NCI-H1092 (cell line): ENCODE measurements at places on chromosomes 1 and 21.

- no peak for DNase-seq
These were observed 52.3 kb upstream of the DUSP10 start for GRCh38 chr1:221794079-221794670.

- DNase-seq, result no peak
These were observed 4.6 kb downstream of the IVL start for GRCh38 chr1:152912900-152913299.

- no peak for DNase-seq
These were observed 34.6 kb upstream of the CD55 start for GRCh38 chr1:207286786-207287468.

DNA sequence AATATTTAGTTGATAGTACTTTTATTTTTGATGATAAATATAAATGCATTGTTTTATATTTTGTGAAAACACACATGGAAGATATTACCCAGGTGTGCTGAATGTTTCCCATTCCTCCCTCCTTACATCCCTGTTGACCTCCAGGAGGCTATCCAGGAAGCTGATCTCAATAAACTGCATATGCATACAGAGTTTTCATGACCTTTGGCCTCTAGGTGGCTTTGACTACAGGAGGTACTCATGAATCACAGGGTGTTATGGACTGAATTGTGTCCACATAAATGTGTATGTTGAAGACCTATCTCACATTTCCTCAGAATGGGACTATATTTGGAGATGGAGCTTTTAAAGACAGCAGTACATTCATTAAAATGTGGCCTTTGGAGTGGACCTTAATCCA lies 914.9 kb upstream of the NCAM2 start:
- no peak for DNase-seq

DNA sequence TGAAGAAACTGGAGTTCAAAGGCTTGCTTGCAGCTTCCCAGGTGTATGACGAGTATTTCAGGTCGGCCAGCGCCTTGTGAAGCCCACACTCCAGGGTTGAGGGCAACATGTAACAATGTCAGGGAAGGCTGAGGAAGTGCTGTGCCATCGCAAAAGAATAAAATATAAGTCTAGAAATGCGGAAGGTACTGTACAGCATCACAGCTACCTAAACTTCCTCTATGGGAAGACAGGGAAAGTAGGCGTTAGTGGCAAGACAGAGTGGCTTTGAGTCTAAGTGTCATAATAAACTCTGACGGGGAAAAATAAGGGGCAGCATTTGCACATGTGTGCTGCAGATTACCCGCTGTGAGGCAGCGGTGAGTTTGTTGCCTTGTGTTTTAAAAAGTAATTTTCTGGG lies 28.9 kb downstream of the DOP1B start:
- no peak for DNase-seq

DNA sequence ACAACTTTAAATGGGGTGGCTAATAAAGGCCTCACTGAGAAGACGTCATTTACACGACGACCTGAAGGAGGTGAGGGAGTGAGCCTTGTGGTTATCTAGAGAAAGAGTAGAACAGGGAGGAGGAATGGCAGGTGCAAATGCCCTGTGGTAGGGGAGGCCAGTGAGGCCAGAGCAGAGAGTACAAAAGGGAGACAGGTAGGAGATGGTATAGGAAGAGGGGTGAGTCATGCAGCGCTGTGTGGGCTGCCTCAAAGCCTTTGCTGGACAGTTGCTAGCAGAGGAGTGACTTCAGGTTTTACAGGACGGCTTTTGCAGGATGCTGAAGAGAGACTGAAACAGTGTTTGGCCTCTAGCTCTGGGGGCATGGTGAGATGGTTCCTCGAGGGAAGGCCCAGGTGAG lies 116.0 kb downstream of the IER5 start:
- DNase-seq, result no peak

DNA sequence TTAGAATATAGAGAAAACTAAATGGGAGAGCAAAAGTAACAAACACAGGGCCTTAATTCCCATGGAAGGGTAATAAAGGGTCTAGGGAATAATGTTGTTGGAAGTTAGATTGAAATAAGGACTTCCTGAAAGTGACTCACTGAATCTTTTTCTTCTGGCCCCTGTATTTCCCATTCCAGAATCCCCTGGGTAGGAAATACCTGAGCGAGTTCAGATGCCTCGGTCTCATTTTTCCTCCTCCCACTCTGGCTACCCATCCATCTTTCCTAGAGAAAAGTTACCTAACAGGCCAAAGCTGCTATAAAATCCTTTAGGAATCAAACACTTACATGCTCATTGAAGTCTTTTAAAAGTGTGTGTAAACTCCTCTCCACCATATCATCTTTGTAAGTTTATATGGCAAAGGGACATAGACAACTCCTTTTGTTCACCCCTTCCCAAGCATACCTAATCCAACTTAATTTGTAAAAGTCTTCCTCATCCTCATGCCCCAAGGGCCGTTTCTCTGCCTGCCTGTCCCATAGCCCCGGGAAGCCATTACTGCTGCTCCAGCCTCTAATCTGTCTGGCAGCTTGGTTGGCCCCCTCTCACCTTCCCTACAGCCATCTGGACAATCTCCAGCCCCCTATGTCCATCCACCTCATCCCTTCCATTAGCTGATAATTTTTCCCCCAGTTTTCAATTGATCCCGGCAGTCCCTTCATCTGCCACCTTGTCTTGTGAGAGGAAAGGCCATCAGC lies 3.3 kb upstream of the MEF2D start:
- no peak for DNase-seq

- no peak for DNase-seq
These were observed 80.9 kb upstream of the SYT6 start for GRCh38 chr1:114234408-114235124.

- DNase-seq, result no peak
These were observed 132.8 kb downstream of the GLIS1 start for GRCh38 chr1:53606197-53606596.

- DNase-seq, result no peak
These were observed 217.6 kb downstream of the TRABD2B start for GRCh38 chr1:47779613-47780012.

DNA sequence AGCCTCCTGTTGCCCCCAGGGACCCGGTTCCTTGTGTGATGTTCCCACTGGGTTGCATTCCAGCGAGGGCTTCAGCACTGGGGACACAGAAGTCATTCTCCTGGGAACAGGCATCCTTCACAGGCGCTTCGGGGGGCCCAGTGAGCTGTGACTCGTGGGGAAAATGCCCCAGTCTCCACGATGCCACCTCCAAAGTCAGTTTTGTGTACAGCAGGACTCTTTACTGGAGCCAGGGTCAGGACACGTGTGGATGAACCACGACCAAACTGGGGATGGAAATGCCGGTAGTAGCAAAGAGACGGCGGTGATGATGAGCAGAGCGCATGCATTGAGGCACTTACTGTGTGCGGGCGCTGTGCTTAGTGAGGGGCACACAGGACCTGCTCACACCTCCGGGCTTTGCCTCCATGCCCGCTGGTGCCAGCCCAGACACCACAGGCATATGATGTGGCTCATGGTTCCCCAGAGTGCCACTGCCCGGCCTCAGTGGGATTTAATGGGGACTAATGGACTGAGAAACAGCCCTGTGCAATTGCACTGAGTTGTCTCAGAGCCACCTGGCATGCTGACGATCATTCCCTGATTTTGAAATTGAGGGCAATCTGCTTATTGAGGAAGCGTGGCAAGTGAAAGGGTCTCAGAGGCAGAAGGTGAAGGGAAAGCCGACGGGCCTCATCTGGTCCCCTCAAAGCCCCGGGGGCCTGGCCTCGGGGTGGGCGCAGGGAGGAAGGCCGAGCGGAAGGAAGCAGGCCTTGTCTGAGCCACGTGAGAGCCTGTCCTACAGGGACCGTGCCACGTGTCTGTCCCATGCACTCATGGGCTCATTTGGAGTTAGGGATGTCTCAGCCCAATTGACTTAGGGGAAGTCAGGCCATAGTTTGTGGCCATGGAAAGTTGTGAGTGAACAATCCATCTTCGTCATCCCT lies 91.4 kb downstream of the PDE9A start:
- no peak for DNase-seq

- DNase-seq, result no peak
These were observed 5.5 kb downstream of the TLR5 start for GRCh38 chr1:223137455-223138085.

DNA sequence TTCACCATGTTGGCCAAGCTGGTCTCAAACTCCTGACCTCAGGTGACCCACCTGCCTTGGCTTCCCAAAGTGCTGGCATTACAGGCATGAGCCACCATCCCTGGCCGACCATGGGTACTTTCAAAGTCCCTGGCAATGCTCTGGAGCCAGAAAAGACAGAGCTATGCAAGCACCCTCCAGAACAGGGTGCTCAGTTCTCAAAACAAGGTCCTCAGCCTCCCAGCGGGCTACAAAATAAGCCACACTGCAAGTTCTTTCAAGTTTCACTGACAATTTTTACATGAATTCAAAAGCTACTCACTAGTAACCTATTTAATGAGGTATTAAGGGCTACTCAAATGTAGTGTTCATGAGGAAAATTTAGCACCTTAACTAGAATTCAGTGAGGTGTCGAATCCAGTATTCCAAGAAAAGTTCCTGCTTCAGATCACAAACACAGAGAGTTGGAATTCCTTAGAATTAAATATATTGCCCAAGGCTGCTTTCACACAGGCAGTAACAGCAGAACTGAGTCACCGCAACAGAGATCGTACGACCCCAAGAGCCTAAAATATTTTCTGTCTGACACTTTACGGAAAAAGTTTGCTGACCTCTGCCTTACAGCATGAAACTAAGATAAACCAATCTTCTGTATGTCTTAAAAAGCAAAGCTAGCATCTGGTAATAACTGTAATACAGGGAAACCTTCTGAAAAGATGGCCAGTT lies 60.7 kb downstream of the HSF2BP start:
- no peak for DNase-seq

DNA sequence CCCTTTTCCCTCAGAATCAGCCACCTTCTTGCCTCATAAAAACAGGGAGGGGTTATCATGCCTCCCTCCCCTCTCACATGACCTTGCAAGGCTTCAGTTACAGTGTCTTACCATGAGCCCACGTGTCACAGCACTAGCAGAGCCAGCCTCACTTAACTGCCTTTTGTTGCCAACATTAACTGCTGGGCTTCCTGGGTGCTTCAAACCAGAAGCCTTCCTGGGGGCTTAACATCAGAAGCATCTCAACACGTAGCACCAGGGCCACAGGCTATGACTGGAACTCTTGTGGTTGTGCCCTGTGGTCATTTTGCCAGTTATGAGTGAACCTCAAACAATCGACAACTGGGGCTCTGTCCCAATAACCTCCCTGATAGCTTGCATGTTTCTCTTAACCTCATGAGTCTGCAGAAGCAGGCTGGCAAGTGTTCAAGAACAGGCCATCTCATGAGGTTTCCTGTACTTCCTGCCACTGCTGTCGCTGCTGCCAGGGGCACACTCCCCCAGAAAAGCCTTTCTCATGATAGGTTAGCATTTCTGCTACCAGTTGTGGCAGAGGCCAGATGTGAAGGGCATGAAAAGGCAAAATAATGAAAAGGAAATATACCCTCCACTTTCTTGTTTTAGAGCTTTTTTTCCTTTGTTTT lies 132.2 kb downstream of the GLUL start:
- peak; percentile 33 for DNase-seq

- no peak for DNase-seq
These were observed 38.7 kb downstream of the HS2ST1 start for GRCh38 chr1:86953167-86953566.

DNA sequence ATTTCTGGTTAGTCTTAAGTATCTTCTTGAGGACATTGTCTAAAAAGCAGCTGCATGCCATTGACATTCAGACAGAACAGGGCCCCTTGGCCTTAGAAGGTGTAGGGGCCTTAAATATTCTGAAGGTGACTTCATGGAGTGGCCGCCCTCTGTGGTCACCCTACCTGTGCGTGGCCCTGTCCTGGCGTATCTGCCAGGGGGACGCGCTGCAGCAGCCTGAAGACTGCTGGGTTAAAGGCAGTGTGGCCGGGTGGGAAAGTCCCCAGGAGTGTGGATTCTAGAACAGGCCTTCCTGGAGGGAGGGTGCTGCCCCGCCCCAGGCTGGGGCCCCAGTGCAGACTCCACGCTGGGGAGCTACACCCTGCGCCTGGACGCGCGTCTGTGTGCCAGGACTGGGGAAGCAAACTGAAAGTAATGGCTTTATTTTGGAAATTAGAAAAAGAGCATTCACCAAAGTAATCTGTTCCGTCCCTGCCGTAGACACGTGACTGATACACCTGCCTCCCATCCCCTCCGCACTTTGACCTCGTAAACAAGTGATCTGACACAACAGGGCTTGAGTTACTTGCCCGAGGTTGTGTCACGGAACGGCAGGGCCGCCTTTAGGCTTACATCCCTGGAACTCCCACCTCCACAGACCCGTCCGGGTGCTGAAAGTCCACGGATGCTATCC lies 1.8 kb downstream of the AGPAT3 start:
- no peak for DNase-seq

DNA sequence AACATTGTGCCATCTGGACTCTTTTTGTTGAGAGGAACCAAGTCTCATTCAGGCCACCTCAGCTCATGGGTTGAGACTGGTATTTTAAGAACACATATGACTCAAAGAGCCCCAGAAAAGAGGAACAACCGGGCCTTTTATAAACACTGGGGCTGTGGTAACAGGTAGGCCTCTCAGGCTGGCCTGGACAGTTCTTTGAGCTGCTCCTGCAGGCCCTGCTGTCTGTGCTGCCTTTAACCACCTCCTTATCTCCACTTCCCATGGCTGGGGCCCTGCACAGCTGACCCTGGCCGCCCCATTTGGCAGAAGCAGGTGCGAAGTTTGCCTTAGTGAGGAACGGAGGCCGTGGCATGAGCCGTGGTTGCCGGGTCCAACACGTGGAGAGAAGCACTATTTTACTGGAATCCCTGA lies 163.3 kb downstream of the RHOU start:
- DNase-seq, result no peak

DNA sequence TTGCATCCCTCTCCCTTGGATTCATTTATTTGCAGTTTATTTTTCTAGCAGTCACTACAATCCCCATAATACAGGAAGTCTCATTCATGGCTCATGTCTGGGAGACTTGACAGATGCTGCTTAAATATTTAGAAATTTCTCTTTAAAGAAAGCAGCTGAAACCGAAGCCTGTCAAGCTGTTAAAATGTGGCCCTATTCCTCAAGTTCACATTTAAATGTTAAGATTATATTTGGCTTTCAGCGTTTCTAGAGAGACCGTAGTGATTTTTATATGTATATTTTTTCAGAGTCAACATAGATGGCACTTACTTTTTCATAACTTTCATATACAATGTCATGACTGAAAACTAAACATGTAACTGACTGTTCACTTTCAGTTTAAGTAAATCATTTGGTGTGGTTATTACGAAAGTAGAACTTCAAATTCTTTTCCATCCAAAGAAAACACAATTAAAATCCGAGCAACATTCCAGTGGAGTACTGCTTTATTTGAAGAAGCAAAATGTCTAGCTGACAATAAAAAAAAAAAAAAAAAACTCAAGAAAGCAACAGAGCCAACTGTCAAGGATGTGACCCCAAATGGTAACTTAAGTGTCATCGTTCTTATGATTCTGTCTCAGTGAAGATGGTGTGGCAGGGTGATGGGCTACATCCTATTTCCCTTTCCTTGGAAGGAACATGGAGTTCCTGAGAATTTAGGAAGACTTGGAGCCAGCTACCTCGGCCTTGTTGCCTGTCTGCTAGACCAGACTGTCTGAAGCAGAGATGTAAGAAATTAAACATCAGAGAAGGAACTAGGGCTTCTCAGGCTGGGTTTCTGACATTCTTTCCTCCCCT lies 37.8 kb downstream of the MIS18A start:
- DNase-seq, result no peak

- DNase-seq, result no peak
These were observed 670 bp downstream of the COX20 start for GRCh38 chr1:244836135-244836521.
